Fibroblast of skin of abdomen (primary cell): ENCODE measurements at places on chromosomes 3 and 15.

GRCh38 chr3:142523921-142524566, 54.5 kb downstream of the ATR start:
- DNase-seq = no peak

DNA sequence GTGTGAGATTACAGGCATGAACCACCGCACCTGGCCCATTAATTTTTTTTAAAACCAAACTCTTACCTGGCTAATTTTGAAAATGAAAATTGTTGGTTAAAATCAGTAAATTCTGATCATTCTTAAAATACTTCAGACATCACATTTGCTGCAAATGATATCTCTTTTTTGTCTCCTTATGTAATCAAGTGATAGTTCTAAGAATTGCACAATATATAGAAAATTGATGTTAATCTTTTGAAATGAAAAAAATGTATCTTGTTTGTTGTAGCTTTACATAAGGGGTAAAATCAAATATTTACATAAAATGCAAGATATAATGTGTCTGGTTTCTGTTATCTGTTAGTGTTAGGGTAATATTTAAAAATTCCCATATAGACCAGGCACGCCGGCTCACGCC, 5.0 kb downstream of the GTPBP8 start:
- no peak for DNase-seq

DNA sequence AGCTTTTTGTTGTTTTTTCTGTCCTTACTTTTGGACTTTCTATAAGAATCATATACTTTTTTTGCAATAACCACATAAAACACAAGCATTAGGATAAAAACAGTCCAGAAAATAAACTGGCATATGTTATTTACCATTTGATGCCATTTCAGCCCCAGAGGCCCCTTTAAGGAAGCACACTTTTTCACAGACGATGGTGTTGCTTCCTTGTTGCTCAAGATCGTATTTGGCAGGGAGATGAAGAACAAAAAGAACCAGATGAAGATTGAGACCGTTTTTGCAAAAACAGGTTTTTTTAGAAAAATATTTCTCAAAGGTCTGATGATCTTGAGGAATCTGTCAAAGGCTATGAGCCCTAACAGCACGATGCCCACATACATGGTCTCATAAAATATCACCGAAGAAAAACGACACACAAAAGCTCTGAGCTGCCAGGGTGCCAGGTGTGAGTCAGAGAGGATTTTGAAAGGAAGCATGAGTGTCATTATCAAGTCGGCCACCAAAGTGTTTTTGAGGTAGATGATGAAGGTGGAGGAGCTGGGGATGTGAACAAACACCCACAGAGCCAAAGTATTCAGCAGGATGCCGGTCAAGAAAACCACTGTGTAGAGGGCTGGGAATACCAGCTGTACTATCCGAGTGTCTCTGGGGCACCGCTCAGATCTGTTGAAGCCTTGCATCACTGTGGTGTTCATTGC, 902 bp downstream of the P2RY13 start:
- DNase-seq = no peak

GRCh38 chr15:77354063-77354462, 65.8 kb downstream of the PEAK1 start:
- no peak for DNase-seq

- no peak for DNase-seq
These were observed 61.5 kb downstream of the LRRC49 start for GRCh38 chr15:70954171-70954570.
